Gastrocnemius medialis (tissue), 4 donors: ENCODE measurements at places on chromosomes 5 and 9.

DNA sequence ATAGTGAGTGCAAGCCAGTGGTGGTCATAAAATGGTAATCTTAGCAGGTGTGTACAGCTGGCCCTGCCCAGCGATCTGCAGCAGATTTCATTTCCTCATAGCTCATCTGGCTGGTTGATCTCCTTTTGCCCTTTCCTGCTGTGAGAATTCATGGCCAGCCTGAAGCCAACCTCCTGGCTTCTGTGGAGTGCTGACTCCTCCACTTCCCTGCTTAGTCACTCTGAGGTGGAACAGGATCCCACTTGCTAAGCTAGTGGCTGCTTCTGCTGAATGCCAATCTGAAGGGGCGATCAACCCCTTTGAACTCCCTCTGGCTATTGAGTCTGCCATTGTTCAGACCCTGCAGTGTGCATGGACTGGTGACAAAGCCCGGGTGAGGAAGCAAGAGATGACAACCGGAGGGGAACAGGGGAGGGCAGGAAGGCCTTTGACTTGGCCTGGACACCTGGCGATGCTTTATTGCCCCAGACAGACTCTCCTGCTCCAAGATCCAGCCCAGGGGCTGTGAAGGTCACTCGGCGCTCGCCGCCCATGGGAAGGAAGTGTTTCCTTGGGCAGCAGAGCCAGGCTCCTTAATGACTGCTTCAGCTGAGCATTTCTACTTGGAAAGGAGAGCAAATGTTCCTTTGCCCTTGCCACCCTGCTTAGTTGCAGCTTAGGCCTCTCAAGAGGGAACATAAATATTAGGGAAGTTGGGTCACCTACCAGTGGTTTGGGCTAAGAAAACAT, 341.1 kb downstream of the ZSWIM6 start:
- DNase-seq: no peak

- DNase-seq: no peak
These were observed 59.4 kb upstream of the RAPGEF1 start for GRCh38 chr9:131799177-131799823.

GRCh38 chr5:7886849-7887475, 18.0 kb downstream of the MTRR start:
- no peak for DNase-seq

DNA sequence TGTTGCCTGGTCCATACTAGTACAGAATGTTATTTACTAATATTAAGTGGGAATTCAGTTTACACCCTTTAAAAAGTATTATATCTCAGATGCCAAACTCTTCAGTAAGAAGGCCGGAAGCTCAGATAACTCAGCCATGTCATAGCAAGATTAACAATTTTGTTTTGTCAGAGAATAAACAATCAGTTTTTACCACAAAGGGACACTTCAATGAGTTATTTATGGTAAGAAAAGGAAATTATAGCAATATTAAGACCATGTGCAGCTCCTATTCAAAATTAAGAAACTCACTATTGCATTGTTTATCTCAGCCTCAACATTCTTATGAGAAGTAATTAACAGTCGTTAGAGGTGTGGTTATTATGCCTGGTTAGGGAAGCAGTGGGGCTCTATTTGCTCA, 13.1 kb upstream of the ARL15 start:
- DNase-seq: no peak

DNA sequence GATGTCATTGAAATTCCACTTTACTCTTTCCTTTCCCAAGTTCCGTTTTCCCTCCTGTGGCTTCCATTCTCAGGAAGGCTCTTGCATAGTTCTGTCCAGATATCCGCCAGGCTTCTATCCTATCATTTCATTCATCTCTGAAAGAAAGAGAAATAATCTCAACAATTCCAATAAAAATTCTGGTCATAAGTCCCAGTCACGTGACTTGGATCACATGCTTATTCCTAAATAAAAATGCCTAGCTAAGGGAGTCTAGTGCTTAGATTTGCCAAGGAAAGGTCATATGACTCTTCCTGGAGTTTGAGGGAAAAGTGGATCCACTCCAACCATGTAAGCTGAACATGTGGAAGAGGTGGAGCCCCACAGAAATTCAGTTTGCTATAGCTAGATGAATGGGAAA, 146.0 kb upstream of the PPP1R2B start:
- no peak for DNase-seq

GRCh38 chr5:112210430-112211005, 208.6 kb downstream of the EPB41L4A start:
- no peak for DNase-seq

GRCh38 chr5:40877371-40877988, 31.8 kb upstream of the C7 start:
- no peak for DNase-seq

DNA sequence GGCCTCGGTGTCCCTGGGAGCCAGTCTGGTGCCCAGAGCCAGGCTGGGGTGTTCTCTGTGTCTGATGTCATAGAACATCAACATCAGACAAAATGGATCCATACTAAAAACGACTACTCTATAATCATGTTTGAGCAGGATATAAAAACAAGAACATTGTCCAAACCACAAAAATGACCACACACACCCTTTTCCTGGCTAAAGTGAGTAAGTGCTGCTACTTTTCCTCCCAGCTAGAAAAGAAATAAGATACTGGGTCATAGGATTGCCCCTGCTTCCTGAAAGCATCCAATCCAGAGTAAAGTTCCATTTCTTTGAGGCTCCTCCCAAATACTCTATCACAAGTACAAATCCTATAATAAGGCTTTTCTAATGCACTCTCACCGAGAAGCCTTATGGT, 19.7 kb upstream of the TRAF1 start:
- no peak for DNase-seq

GRCh38 chr5:132854301-132854700, 12.0 kb downstream of the GDF9 start:
- no peak for DNase-seq

- no peak for DNase-seq
These were observed 14.6 kb upstream of the PRR16 start for GRCh38 chr5:120449501-120449900.

DNA sequence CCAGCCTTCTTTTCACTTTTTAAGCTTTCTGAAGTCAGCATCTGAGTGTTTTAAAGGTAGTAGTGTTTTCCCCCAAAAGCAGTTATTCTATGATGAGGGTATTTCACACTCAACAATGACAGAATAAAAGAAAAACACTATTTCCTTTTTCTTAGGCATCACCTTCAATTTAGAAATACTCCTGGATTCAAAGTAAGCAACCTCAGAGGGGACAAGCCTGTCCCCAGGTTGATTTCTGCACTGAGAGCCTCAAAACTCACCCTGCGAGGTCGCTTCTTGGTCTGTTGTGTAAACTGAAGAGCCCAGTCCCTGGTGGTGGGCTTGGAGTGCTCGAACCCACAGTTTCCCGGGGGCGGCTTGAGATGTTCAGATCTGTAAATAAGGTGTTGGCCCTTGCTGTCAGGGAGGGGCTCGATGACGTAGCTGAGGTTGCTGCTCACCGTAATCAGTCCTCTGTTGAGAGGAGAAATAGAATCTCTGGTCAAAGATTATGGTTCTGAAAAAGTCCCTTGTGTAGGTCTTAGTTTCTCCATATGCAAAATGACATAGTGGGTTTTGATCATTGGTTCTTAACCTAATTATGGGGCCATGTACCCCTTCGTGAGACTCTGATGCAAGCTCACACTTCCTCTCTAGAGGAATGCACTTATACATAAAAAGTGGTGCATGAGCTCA, 55.9 kb downstream of the ADAM19 start:
- DNase-seq: no peak

- no peak for DNase-seq
These were observed 45.3 kb upstream of the ISOC1 start for GRCh38 chr5:129049126-129049799.

- peak; percentile 15 for DNase-seq
These were observed 861 bp downstream of the ZFYVE16 start for GRCh38 chr5:80408484-80409366.

DNA sequence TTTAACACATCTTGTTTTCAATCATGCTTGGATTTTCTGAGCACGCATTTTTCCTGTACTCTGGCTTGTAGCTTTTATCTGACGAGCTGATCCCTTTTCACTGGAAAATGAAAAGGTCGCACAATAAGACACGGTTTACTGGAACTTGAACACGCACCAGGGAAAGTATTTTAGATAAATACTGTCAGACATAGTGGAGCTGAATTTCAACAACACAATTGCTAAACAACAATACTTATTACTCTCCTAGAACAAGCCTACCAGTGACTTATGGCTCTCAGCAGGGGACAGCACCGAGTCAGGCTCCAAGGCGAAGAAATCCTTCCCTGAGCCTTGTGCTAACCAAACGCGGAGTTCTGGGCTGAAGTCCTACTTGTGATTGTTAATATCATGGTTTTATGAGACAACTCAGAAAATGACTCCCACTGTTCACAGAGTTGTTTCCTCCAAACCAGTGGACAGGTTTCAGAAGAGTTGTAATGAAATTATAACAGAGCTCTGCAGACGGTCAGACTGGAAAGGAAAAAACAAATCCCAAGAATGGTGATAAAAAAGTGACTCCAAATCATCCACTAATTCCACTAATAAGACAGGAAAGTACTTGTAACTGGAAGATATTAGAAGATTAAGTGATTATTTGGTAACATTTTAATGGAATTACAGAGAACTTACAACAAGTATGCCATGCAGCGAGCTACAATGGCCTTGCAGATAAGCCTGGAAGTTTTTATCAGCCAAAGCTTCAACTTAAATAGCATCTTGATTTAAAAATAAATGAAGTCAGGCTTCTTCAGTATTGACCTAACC, 359.6 kb downstream of the EBF1 start:
- no peak for DNase-seq

- no peak for DNase-seq
These were observed 21.4 kb downstream of the GOLGA2 start for GRCh38 chr9:128254362-128254761.

DNA sequence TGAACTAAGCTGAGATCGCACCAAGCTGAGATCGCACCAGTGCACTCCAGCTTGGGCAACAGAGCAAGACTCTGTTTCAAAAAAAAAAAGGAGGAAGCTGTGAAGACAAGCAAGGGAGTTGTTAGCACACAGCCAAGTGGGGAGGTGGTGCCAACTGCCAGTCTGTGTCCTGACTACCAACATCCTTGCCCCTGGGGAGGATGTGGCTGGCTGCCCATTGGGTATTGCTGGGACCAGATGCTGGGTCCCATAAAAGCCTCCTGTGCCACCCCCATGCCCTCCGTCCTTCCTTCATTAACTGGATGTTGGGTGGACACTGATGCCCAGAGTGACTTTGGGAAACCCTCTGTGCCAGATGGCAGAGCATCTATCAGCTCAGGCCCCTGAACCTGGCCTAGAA, 157.1 kb upstream of the COL5A1 start:
- no peak for DNase-seq

DNA sequence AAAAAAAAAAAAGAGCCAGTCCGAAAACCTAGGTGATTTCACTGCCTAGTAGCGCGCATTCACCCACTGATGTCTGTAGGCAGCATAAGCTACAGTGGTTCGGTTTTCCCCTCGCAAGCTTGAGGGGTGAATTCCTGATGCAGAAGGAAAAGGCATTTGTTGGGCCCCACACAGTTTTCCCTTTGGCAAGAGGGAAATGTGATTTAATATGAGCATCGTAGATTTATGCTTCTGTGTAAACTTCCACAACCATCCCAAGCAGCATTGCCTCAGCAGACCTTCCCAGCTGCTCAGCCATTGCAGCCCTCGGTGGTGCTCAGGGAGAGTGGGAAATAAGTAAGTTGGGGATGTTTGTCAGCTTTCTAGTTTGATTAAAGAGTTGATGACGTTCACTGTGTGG, 231.5 kb upstream of the PPP1R2B start:
- DNase-seq: no peak

DNA sequence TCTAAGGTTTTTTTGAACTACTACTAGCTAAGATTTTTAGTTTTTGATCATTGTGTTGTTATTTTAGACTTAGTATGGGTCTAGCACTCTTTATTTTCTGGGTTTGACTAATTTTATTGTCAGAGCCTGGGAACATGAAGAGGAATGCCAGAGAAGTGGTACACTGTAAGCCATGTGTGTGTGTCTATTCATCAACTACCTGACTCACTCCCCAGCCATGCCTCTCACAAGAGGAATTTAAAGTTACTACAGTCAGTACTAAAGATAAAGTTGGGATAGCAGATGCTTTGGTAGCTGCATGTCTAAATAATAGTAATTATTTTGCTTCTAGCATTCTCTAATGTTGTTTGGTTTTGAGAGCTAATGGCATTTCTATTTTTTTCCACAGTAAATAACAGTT, 264.8 kb downstream of the CSNK1G3 start:
- DNase-seq: no peak

DNA sequence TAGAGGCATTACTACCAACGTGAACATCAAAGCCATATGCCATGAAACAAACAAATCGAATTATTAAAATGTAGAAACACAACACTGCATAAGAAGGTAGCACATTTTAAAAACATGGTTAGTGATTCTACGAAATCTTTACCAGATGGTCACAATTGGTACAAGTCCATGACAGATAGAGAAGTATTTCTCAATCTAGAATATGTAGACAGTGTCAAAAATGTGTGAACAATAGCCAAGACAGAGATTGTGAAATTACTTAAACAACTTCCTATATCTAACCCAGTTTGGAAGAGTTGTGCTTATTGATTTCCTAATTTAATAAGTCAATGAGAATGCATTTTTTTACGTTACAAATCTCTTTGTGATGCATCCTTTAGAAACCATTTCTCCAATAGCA, 1121.6 kb downstream of the MAT2B start:
- DNase-seq: no peak

DNA sequence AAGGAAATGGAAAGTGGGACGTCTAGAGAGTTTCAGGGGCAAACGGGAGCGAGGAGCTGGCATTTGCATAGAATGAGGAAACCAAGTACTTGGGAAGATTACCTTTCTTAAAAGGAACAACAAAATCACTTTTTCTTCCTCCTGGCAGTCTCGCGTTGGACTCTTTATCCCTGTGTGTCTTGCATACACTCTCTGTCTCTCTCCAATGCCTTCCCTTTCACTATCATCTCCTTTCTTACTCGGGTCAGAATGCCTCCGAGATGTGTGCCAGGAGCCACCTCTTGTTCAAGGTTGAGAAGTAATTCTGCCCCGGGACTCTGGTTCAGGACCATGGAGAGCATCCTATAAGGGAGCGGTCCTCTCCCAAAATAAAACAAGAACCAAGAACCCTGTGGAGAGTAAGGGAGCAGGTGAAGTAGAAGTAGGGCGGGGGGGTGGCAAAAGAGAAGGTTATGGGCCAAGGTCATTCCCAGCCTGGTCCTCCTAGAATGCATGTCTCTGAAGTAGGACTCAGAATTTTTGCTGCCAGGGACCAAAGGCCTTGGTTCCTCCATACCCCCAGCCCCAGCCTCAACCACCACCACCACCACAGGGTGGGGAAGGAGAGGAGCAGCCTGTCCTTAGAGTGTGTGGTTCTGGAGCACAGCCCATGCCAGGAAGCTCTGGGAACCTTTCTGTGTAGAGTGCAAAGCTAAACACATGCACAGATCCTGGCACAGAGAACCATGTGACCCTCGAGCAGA, 72.1 kb upstream of the ARAP3 start:
- DNase-seq: no peak

- DNase-seq: no peak
These were observed 46.7 kb upstream of the TBC1D9B start for GRCh38 chr5:179954434-179954833.
